Inflammatory macrophage treated with lipopolysaccharide for 4 hours (primary cell): ENCODE measurements at places on chromosomes 4 and X.

DNA sequence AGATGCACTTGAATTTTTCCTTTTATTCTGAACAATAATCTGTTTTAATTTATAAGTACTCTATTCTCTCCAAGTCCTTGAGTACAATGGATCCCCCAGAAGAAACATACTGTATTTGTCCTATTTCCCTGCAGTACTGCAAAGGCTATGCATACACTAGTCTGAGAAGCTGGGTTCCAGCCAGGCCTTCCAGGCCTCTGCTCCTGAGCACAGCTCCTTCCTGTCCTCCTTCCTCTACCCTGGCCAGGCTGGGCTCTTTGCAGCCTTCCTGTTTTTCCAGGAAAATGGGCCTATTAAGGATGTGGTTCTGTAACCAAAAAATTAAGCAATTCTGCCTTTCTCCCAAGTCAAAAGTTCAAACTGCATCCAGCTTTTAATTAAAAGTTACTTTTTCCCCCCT is 68.0 kb upstream of the STIM2 start:
- DNase-seq, result no peak

DNA sequence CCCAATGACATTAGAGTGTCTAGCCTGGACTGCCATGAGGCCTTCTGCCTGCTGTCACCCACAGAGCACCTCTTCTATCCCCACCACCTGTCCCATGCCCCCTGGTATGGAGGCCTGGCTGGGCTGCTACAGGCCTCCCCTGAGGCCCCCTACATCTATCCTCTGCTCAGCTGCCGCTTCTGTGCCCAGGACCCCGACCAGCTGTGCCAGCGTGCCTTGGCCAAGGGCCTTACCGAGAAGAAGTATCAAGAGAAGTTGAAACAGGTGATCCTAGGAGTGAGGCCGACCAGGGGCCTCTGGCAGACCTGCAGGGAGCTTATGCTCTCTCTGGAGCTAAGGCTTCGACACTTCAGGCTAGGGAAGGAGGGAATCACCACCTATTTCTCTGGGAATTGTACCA is 21.7 kb upstream of the TECRL start:
- DNase-seq, result no peak

- DNase-seq, result no peak
Observed at GRCh38 chrX:55794405-55794804, 76.9 kb downstream of the RRAGB start.

GRCh38 chr4:7108046-7108625 is 40.3 kb upstream of the GRPEL1 start:
- no peak for DNase-seq

GRCh38 chr4:88939697-88940096 is 117.3 kb downstream of the FAM13A start:
- DNase-seq, result no peak

- no peak for DNase-seq
Observed at GRCh38 chr4:148770848-148771247, 328.6 kb upstream of the NR3C2 start.

DNA sequence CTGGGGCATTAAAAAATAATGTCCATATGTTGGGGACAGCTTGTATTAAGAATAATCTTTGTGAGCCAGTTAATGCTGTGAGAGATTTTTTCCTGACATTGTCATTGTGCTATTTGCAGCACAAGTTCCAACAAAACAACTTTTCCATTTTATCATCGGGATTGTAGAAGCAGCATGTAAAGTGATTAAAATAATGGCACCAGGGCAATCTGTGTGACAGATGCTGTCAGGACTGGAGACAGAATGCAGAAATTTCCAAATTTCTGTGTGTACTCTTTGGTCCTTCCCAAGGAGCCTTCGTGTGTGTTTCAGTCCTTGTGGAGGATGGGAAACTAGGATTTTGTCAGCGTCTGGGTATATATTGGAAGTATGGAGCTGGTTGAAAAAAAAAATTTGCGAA is 101.5 kb upstream of the LIMCH1 start:
- DNase-seq, result no peak

- DNase-seq, result no peak
Observed at GRCh38 chrX:95995583-95995982, 689.1 kb upstream of the DIAPH2 start.

- no peak for DNase-seq
Observed at GRCh38 chrX:13464599-13465275, 104.7 kb upstream of the EGFL6 start.

DNA sequence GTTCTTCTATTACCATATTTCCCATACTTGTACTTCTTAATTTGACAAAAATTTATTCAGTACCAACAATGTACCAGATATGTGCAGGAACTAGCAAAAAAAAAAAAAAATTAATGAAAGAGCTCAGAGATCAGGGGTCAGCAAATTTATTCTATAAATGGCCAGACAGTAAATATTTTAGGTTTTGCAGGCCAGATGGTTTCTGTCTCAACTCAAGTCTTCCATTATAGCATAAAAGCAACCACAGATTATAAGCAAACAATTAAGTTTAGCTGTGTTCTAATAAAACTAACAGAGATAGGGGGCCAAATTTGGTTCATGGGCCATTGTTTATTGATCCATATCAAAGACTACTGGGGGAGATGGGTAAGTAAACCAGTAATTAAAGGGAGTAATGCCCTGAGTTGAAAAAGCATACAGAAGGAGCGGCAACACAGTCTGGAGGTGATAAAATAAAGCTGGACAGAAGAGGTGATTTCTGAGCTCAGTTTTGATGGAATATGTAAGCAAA is 19.3 kb downstream of the NEK1 start:
- no peak for DNase-seq

- DNase-seq, result no peak
Observed at GRCh38 chr4:62928483-62928882, 1480.8 kb downstream of the TECRL start.

DNA sequence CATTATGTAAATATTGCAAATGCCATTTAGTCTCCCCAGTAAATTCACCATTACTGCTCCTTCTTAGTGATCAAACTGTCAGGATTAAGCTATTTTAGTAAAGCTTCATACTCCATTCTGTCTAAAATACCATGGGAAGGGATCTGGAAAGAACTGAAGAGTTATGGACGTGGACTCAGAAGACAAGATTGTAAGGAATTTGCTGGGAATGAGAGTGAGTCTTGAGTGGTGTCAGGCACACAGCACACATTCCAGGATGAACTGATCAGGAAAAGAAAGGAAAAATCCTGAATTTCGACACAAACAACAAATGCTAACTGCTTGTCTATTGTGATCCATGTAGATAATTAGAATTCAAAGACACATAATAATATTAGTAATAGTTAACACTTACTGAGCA is 311.0 kb downstream of the CENPC start:
- DNase-seq, result no peak

GRCh38 chr4:41281038-41281634 is 24.4 kb downstream of the UCHL1 start:
- peak; percentile 73 for DNase-seq

GRCh38 chr4:95637043-95637600 is 88.3 kb upstream of the UNC5C start:
- peak; percentile 11 for DNase-seq

DNA sequence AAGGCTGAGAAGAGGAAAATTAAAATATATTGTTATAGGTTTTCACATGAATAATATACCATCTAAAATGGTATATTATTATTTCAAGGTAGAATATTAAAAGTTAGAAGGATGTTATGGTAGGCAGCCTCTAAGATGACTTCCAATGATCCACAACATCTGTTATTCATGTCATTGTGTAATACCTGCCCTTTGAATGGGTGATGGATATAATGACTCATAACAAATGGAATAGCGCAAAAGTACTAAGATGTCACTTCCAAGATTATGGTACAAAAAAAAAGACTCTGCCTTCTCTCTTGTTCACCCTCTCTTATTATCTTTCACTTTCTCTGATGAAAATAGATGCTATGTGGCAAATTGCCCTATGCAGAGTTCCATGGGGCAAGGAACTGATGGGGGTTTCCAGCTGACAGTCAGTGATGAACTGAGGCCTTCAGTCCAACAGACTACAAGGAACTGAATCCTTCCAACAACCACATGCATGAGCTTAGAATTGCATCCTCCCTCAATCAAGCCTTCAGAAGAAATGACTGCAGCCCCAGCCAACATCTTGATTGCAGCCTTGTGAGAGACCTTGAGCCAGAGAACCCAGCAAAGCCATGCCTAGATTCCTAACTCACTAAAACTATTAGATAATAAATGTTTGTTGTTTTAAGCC is 57.7 kb downstream of the HS6ST2 start:
- DNase-seq, result no peak

- no peak for DNase-seq
Observed at GRCh38 chr4:63904201-63904600, 505.0 kb downstream of the TECRL start.

DNA sequence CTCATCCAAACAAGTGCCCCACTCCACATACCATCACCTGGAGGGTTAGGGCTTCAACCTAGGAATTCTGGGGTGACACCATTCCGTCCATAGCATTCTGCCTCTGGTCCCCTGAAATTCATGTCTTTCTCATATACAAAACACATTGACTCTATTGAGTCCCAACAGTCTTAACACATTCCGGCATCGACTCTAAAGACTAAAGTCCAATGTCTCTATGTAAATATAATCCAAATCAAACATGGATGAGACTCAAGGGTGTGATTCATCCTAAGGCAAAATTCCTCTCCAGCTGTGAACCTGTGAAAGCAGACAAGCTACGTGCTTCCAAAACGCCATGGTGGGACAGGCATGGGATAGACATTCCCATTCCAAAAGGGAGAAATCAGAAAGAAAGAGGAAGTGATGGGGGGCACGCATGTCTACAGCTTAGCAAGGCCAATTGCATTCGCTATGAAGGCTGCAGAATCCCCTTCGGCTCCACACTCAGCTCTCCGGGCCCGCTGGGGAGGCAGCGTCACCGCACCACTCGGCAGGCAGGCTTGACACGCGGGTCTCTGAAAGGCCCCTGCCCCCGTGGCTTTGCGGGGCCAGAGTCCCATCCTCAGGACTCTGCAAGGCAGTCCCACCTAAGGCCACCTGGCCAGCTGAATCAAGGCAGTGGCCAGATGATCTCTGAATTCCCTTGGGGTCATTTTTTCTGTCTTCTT is 53.2 kb downstream of the ADRA2C start:
- no peak for DNase-seq

DNA sequence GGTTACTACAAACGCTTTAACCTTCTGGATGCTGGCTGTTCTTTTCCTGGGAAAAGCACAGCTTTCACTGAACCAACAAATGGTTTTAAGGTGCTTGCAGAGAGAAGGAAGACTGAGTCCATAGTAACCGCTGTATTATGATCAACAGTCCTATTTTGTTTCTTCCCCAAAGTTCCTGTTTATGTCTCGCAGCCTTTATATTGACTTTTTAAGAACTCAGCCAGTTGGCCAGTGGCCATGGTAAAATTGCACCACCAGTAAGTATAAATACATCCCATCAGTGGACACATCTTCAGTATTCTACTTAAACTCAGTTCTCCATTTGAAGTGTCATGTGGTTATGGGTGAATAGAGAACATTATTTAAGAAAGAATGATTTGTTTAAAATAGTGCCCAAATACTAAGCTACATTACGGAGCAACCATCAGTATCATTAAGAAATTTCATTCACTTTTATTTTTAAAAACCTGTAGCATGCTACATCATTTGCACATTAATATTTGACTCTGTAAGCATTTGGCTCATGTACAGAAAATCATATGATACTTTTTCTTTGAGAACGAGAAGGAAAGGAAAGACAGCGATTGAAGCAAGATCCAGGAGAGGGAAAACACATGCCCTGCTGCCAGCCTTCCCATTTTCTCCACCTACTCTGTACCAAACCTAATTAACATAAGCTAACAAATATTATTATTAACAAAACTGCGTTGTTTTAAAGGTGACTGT is 287.0 kb downstream of the ARHGAP24 start:
- peak; percentile 42 for DNase-seq

GRCh38 chr4:139202991-139203390 is 26.0 kb upstream of the ELF2 start:
- no peak for DNase-seq

- no peak for DNase-seq
Observed at GRCh38 chr4:151485541-151486131, 76.7 kb downstream of the FHIP1A start.
